ENCODE measurements at places on chromosomes 1 and 21.

DNA sequence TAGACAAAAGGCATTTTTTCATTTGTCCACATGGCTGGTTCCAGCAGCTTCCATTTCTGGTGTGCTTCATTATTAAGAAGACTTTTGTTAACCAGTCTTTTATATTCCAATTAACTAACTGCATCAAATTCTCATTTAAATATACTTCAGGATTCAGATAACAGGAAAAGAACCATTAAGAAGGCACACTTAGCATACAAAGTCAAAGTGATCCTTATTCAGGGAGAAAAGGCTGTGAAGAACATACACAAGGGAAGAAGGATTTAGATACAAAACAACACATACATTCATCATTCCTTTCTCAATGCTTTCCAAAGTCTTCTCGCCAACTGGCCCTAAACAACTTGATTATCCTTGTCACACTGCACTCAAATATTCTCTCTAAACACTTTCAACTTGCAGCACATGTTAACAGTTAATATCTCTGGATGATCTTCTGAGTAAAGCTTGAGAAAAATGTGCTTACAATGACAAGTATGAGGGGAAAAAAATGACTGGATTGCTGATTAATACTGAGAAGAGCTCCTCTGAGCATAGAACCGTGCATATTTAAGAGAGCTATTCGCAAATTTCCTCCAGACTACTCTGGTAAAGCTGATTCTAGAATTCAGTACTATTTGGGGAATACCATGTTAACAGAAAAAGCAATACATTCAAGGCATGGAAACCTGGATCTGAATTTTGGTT lies 225.2 kb upstream of the TNR start:
- no peak for DNase-seq

- no peak for DNase-seq
Measured at GRCh38 chr1:79255421-79255820, 248.9 kb upstream of the ADGRL4 start.

- no peak for DNase-seq
Measured at GRCh38 chr1:183433703-183434102, 15.5 kb upstream of the NMNAT2 start.

DNA sequence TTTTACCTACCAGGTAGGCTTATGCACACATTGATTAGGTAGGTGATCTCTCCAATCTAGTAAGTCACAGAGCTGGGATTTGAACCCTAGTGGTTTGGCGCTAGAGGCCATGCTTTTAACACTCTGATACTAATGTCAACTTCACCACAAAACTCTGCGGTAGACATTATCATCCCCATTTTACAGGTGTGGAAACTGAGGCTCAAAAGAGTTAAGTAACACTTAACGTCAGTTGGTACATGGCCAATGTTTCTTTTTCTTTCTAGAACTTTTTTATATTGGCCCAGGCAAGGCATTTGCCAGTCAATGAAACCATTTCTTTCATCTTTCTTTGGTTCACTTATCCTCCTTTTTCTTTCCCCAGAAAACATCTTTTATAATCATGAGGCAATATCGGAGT lies 95.9 kb upstream of the KIF26B start:
- no peak for DNase-seq

- DNase-seq, result no peak
Measured at GRCh38 chr1:176220100-176220689, 13.1 kb upstream of the COP1 start.

DNA sequence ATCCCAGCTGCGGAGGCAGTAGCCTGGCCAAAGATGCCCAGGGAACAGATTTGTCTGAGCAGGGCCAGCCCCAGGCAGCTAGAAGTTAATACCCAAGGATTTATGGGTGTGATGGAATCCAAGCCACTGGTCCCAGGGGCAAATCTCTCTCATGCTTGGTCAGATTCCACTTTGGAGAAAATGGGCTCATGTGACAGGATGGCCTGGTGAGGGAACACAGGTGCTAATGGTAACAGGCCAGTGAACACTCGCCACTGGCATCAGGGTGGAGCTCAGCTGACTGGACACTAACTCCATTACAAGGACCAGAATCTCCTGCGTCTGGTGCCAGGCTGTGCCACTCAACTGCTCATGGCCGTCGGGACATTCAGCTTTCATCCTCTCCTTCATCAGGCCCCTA lies 12.0 kb downstream of the MDM4 start:
- no peak for DNase-seq

GRCh38 chr1:198669023-198669698 lies 30.3 kb downstream of the PTPRC start:
- peak; percentile 53 for DNase-seq

DNA sequence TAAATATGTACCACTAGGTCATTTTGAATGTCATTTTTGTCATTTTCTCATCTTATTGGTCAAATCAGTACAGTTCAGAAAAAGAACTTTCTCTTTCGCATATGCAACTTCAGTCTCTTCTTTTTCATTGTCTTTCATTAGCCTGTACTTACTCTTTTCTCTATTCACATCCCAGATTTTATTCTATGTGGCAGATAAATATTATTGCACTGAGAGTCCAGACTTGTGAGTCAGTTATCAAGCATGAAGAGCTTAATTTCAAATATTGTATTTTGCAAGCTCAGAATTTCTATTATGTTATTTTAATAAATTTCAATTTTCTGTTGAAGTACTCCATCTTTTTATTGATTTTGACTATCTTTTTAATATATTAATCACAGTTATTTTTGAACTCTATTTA lies 105.2 kb upstream of the PALMD start:
- no peak for DNase-seq

DNA sequence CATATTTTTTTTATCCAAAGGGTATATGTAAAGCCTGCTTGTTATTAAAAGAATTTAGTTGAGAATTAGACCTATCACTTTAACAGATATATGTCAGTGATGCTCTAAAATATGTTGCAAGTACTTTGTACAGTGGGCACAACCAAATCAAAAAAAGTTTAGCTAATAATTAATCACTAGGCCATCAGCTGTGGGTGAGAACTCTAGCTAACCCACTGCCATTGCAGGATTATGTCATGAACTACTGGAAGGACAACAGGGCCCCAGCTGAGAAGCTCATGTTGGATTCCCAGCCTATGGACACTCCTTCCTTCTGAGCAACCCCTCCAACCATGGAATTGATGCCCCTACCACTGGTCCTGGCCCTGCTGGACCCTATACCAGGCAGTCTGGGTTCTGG lies 6.8 kb upstream of the CHIA start:
- no peak for DNase-seq

GRCh38 chr21:36854391-36854790 lies 112.1 kb downstream of the HLCS start:
- DNase-seq, result peak; percentile 75

DNA sequence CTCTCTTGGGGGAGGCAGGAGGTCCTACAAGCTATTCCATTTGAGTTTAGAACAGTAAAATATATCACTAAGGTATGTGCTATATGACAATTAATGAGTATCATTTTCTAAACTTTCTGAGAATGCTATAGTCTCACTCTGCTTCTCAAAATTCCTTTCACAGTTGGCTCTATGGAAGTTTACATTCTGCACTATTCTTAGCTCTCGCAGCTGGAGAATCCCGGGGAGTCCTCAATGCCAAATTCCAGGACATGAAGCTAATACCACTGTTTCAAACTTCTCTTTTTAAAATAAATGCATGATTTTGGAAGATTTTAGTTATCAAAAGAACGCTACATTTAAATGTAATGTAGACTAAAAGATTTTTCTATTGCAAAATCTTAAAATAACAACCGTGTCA lies 22.4 kb upstream of the PALMD start:
- DNase-seq, result no peak

DNA sequence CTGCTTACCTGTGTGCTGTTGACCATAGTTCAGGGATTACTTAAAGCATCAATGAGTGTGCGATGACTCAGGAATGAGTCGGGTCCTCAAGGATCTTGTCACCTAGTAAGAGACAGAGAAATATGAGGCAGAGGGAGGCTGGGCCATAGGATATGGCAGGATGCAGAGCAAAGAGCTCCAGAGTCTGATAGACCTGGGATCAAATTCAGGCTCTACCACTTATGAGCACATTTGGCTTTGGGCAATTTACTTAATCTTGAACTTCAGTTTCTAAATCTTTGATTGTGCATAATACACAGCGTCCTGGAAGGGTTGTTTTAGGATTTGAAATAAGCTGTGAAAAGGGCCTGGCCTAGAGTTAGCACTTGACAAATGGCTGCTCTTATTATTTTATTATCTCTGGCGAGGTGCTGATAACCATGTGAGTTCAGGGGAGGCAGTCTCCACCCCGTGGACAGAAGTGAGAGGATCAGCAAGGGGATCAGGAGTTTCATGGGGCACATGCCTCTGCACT lies 94.5 kb downstream of the ROR1 start:
- no peak for DNase-seq

GRCh38 chr1:57633056-57633455 lies 209.2 kb upstream of the DAB1 start:
- no peak for DNase-seq

GRCh38 chr1:115296981-115297380 lies 41.1 kb downstream of the NGF start:
- no peak for DNase-seq

DNA sequence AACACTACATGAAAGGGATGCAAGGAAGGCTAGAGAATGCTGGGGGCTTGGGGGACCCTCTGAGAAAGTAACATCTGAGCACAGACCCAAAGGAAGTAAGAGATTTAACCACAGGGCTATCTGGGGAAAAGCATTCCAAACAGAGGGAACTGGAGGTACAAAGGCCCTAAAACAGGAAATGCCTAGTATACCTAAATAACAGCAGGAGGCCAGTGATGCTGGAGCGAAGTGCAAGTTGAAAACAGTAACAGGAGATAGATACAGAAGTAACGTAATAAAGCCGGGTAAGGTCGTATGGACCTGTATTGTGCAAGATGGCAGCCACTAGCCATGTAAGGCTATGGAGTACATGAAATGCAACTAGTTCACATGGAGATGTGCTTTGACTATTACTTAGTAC lies 52.1 kb downstream of the CD34 start:
- no peak for DNase-seq

DNA sequence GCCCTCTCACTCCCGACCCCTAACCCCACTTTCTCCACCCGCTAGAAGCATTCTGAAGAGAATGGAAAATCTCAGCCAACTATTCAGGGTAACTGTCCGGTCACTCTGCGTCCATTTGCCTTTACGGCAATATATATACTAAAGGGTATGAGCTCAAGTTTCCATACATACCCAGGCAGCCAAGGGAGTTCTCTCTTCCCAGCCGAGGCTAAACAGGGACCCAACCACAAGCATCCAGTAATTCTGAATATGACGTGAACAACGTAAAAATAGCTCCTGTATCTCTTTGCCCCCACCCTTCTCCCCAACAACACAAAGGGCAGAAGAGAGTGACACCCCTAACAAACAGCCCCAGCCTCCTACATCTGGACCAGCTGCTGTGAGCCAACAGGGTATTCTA lies 67.7 kb downstream of the SSBP3 start:
- no peak for DNase-seq

- DNase-seq, result no peak
Measured at GRCh38 chr1:185279571-185279970, 37.5 kb downstream of the IVNS1ABP start.

DNA sequence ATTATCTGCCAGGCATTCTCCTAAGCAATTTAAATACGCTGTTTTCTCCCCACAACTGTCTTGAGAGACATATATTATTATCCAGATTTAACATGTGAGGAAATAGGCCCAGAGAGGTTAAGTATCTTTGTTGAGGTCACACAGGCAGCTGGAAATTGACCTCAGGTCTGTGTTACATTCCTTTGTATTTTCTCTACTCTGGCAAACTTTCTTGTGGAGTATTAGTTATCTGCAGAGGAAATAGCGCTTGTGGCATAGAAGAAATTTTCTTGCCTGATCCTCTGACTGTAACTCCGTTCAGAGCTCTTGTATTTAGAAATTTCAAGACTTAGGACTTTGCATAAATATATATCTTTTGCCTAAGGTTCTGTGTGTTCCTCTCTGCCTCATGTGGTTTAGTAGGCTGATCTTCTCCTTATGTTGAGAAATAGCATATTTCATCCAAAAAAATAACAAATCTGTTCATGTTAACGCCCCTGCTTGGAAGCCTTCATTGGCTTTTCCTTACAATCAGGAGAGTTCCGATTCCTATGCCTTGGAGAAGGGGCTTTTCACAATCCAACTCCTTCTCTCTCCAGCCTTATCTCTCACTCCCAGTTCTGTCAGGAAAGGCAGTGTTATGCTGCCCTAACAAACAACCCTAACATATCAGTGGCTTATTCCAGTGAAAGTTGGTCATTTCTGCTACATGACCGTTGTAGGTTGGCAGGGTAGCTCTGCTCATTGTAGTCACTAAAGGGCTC lies 2.5 kb upstream of the JUN start:
- no peak for DNase-seq

DNA sequence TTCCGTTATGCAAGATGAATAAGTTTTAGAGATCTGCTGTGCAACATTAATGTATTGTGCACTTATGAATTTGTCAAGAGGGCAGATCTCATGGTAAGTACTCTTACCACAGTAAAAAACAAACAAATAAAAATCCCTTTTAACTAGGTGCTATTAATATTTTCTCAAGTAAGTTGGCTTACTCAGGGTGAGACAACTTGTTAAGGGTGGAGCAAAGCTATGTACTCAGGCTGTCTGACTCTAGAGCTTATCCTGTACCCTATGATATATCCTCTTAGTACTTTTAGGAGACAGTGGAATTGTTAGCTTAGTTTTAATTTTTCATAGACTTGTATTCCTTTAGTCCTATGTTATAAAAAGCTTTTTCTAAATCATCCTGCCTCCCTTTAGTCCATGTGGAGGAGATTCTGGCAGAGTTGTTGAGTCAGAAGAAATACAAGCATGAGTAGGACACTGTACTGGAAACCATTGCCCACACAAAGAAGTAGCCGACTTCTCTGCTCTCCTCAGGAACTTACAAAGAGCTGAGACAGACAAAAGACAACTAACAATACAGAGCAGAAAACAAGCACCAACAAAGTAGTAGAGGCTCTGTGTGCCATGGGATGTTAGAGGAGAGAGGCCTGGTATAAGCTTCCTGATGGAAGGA lies 49.2 kb downstream of the S1PR1 start:
- no peak for DNase-seq

- DNase-seq, result no peak
Measured at GRCh38 chr21:18524097-18524880, 120.7 kb upstream of the TMPRSS15 start.

GRCh38 chr1:19758227-19758830 lies 41.4 kb downstream of the TMCO4 start:
- no peak for DNase-seq

GRCh38 chr1:30287976-30288375 lies 435.4 kb downstream of the MATN1 start:
- DNase-seq, result no peak
